Activated CD8-positive, alpha-beta memory T cell treated with anti-CD3 and anti-CD28 coated beads for 1 hour (primary cell): ENCODE measurements at places on chromosomes 1 and 21.

DNA sequence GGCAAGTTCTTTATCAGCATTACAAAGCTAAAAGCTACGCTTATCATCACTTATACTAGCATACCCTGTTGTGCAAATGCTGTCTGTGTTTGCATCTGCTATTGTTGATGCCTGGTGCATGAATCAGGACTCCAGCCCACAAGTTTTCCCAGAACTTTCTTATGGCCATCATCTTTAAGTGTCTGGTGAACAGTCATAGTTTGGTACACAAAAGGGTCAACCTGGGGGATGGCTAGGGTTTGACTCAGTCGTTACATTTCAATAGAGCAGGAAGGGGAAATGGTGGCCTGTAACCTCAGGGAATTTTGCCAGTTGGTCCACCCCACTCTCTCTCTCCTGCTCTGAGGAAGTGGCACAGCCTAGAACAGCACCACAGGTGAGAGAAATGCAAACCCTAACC is 35.4 kb downstream of the SELL start:
- no peak for DNase-seq

DNA sequence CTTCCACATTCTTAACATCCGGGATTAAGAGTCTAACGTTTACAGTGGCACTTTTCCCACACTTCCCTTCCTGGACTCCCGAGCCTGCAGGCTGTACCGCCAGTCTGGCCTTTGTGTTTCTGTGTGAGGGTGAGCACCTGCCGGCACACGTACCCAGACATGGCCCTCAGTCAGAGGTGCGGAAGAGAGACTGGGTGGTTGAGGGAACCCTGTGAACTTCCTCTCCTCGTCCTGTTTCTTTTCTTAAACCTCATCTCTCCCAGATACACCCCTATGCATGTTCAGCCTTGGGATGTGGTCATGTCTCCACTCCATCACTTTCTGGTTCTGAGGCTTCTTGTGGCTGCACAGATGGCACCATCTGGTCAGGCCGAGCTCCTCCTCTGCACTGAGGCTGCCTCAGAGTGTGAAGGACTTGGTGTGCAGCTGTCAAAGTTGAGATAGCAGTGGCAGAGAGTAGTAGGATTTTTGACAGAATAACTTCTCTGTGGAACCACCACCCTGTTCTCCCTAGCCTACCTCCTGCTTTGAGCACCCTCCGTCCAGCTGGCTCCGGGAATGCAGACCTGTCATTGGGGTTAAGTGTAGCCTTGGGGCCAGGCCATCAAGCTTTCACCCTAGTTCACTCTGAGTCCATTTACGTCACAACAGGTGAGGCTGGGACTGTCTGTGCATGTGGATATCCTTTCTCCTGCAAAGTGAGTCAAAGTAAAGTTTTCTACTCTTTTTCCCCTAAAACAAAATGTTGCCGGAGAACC is 31.4 kb downstream of the VASH2 start:
- DNase-seq: no peak

DNA sequence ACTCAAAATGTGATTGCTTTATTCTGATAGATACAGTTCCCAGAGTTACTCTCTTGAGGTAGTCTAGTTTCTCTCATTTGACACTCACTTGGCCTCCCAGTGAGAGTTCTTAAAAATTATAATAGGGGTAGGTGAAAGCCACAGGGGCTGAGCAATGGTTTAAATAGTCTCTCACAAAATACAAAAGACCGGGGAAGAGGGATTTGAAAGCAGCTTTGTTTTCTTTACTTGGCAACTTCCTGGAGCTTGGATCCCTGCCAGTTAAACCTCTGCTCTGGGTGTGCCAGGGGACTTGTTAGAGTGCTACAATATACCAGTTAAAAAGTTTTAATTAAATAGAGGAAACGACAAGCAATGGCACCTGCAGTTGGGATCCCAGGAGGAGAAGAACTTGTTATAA is 31.7 kb downstream of the OR13G1 start:
- DNase-seq: no peak

DNA sequence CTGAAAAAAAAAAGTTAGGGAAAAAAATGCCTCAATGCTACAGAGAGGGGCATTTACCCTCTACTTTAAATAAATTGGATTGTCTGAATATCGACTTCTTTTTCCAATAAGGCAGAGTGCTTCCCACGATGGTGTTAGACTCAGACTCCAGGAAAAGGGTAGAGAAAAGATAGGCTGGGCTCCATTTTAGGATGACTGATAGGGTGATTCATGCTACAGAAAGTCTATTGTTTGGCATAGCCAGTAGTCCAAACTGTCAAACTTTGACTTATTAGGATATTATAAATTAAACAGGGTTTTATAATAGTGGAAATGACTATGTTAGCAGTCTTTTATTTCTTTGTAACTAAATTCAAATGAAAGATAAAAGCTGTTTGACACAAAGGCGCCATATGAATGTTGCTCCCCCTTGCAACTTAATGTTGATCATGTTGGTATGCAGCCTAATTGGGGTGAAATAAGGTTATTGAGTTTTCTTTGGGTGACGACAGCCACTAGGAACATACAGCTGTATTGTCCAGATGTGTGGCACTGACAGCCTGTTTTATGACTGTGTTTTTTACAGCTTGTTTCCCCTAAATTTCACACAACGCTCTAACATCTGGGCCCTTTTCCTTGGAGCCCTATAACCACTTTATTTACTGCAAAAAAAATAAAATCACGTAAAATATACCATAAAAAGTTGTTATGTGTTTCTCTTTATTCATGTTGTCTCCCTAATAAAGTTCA is 69.3 kb downstream of the SPAG17 start:
- DNase-seq: no peak

DNA sequence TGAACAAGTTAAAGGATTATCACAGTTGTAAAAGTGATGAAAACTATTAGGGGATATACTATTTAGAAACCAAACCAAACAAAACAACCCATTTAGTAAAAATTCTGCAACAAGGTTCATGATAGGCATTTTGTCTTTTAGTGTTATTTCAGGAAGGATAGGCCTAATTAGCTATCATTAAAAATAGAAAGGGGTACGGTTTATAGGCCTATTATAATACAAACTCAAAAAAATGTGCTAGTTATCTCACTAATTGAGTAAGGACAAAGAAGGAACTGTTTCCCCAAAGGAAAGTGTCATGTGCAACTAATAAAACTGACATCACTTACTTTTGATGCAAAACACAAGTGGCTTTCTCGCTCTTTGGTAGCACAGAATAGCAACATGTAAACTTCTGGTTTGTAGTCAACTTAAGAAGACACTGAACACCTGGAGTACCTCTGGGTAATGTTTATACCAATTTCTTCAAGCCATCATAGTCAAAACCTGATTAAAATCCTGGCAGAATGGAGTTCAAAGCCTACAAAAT is 28.5 kb downstream of the SLC16A1 start:
- no peak for DNase-seq

DNA sequence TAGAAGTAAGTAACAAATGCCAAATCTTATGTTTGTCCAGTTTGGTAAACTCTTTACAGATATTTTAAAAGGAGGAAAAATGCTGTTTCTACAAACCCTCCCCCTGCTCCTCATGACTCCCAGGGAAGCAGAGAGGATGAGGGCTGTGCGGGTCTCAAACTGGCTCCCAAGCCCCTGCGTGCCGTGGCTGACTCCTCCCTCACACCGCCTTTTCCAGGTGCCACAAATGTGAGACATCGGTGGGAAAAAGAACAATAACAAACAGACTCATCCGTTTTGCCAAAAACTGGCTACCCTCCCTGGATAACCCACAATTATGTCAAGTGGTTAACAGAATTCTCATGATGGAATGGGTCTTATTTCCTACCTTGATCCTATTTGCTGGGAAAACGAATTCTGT is 594.6 kb downstream of the PTPRU start:
- no peak for DNase-seq

DNA sequence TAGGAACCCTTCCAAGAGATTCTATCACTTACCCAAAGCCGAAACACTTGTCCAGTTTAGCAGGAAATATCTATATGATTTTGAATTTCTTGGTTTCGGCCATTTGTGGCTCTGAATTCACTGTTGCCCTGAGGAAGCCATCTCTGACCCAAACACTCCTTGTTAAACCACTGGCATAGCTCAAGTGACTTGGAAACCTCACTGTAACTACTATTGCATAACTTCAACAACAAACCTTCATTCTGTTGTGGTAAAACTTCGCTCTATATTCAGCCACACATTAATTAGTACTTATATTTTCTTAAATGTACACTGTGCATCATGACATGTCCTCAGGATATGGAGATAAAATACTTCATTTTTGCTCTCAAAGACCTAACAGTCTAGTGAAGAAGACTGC is 63.2 kb downstream of the ST6GALNAC3 start:
- no peak for DNase-seq

DNA sequence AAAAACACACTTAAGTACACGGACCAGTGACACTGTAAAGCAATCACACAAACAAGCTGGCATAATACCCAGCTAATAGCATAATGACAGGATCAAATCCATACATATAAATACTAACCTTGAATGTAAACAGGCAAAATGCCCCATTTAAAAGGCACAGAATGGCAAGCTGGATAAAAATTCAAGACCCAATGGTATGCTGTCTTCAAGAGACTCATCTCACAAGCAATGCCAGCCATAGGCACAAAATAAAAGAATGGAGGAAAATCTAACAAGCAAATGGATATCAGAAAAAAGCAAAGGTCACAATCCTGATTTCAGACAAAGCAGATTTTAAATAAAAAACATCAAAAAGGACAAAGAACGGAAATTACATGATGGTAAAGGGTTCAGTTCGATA is 79.1 kb upstream of the PTGFR start:
- DNase-seq: no peak

DNA sequence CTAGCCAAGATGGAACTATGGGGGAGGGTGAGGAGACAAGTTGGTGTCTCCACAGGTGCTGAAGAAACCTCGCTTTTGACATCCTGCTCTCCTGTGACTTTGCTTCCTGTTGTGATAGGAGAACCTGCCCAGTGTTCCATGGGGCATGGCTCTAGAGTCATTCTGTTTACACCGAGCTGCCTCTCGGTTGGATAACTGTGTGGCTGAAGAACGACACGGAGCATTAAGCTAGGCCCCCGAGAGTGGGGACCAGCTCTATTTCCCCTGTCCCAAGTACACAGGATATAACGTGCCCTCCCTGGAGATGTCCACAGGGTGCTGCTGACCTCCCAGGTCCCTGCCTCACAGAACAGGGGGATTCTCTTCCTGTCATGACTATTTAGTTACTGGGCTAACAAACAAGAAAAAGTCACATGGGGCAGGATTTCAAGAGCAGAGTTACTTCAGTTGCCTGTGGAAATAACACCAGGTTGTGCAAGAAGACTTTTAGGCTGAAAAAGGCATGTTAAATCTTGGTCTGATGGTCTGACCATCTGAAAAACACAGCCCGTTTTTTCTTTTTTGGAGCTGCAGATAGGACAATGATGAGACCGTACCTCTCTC is 29.4 kb upstream of the PPP2R5A start:
- no peak for DNase-seq

- no peak for DNase-seq
Measured at GRCh38 chr1:72623299-72623708, 341.0 kb upstream of the NEGR1 start.

DNA sequence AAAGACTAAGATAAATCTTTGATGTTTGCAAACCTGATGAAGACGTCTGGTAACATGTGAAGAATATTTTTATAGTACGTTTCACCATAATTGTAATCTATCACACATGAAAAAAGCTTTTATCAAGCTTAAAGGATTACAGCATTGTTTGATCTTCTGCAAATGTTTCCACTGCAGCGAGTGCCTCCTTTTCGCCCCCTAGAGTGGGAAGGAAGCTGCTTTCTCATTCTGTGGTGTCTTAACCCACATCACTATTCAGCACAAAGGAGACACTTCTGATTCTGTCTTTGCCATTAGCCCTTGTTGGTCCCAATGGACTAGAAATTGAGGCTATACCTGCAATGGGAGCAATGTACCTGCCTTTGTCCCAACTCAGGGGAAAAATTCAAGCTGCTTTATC is 46.0 kb upstream of the IL12RB2 start:
- peak; percentile 6 for DNase-seq

- DNase-seq: no peak
Measured at GRCh38 chr1:19861842-19862530, 20.2 kb upstream of the OTUD3 start.

DNA sequence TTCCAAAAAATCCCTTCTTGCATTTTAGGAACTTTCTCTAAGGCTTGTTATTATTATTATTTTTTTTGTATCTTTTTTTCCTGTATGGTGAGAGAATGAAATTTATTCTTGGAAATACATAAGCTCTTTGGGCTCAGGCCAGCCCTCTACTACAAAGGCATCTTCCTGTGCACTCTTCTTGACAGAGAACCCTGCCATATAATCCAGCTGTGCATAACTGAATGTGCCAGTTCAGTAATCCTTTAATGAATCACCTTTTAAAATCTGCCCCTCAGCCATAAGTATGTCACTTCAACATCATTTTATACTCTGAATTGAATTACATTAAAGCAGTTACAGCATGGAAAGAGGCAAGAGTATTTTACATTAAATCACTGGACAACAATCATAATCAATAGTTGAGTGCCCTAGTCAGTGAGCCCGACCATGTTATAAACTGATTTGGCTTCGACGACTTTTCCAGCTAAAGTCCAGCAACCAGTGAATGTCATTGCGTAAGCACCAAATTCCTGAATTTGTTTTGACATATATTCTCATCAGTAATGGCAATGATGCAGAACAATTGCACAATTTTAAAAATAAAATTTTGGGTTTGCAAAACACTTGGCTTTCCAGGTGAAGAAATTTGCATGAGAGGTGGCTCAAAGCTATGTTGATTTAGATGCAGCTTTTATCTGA is 59.2 kb upstream of the KCNK2 start:
- no peak for DNase-seq

DNA sequence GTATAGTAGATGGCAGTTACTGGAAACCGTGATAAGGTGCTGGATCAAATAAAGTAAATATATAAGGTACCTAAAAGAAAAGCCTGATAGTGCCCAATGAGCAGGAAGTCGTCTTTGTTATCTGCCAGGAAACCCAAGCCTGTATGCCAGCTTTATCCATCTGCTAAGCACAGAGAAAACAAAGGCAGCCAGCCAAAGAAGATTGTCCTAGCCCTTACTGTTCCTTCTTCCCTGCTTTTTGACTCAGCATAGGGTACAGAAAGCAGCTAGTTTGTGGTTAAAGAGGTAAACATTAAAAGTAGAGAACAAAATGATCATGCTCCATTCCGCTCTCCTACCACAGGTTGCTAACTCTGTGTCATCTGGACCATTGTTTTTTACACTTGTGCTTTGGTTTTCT is 10.1 kb downstream of the KRTAP22-2 start:
- no peak for DNase-seq

DNA sequence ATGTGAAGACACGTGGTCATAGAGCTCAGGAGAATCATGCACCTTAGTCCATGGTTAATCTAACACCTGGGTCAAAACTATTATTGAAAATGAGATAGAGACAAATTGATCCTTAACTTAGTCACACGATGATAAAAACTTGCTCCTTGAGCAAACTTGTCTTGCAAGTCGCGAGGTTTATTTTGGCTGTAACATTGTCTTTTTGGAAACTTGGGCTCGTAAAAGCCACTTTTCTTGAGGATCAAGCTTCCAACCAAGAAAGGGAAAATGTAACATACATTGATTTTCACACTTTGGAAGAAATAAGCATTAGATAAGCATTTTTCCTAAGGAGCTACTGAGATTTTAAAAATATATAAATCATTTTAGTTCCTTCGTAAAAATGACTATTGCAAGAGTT is 19.9 kb upstream of the CENPF start:
- DNase-seq: no peak

GRCh38 chr1:174005032-174005431 is 17.1 kb downstream of the RC3H1 start:
- no peak for DNase-seq
